Hypothalamus (tissue), 51 donors: ENCODE measurements at places on chromosomes 1 and 21.

GRCh38 chr1:183702087-183702812, 49.1 kb upstream of the APOBEC4 start:
- no peak for DNase-seq

- no peak for DNase-seq
These were observed 25.0 kb downstream of the KRTAP24-1 start for GRCh38 chr21:30257773-30258172.

DNA sequence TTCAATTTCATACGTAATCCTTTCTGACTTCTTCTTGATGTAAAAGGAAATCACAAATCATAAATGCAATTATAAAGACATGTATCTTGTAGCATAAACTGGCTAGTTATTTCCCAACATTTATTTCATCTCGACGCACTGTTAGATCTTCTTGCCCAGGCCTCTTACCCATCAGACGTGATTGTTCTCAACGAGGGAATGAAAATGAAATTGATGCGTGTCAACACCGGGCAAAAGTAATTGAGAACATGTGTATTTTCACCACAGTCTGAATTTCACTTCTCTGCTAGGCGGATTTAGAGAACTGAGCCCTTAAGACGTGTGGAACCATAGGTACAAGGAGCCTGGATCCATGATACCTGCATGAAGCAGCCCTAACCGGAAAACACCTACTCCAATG, 519.7 kb downstream of the KCNT2 start:
- DNase-seq: no peak

- no peak for DNase-seq
These were observed 11.8 kb downstream of the NPHP4 start for GRCh38 chr1:5980314-5981008.

DNA sequence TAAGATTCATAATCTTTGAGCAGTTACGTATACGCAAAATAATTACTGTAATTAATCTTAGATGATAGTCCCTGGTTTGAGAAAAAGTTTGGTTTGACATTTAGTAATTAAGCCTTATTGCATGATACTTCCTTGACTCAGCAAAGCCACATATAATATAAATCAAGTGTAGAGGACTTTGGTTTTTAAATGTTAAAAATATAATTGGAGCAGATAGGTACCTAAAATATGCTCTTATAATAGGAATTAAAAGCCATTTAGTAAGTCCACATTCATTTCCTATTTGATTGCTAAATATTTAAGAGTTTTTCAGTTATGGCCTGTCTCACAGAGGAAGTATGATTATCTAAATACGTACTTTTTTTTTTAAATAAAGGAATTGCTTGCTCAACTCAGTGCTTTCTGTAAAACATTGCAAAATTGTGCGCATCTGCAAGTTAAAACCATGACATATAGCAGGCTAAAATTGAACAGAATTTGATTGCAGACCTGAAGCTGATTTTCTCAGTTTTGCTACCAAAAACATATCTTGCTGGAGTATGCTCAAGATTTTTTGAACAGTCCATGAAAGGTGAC, 20.4 kb downstream of the RPE65 start:
- DNase-seq: no peak

DNA sequence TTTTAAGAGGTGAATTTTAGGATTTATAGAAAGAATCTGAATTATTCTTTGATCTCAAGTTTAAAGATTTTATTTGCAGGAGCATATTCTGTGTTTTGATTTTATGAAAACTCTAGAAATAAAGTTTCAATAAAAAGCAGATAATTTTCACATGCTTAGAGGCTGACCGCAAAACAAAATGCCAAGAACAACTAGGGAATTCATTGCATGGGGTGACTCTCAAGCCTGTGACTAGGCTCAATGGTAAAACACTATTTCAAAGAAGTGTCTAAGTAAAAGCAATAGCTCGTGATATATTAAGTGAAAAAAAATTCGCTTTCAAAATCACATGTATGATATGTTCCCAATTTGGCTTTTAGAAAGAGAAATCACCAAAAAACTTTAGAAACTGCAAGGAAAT, 49.6 kb downstream of the RPL5 start:
- DNase-seq: no peak

GRCh38 chr1:159945483-159946241, at the start of gene IGSF9:
Gene IGSF9, minus strand, starts transcription at chr1:159945613. Its CDS starts 2,159 bp downstream, at chr1:159943454.
- DNase-seq: peak; percentile 19

- DNase-seq: no peak
These were observed 81.3 kb upstream of the PPIH start for GRCh38 chr1:42576935-42577334.

- no peak for DNase-seq
These were observed 20.9 kb downstream of the ITSN1 start for GRCh38 chr21:33663241-33663640.

GRCh38 chr1:247409869-247410544, 6.0 kb upstream of the NLRP3 start:
- no peak for DNase-seq

GRCh38 chr1:97630948-97631347, 289.9 kb downstream of the DPYD start:
- no peak for DNase-seq

DNA sequence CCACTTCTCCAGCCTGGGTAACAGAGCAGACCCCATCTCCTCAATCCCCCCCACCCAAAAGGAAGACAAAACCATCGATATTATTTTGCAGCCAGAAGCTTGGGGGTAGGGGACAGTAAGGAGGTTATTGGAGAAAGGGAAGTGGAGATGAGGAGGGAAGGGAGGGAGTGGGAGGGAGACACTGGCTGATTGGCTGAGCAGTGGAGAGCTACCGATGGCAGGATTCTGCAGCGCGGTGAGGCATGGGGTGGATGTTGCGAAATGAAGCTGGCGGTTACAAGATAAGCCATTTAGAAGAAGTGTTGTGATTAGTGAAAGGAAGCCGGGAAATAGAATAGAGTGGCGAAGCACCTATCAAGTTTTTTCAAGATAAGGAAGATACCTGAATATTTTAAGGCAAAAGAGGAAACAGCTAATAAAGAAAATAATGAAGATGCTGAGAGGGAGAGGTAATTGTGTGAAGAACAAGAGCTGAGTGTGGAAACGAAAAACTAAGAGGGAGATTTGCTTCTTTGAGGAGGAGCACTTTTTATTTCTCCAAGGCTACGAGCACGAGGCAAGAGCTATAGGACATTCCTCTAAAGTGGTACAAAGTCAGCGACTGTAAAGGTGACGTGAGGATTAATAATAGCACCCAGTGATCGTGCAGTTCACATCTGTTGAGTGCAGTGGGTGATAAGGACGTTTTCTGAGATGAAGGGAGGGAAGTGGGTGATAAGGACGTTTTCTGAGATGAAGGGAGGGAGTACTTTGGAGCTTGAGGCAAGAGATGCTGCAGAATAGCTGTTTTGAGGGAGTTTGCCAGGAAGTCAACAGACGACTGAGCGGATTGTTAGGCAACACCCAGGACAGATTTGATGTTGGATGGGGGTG, 103.2 kb upstream of the KIF26B start:
- peak; percentile 11 for DNase-seq

DNA sequence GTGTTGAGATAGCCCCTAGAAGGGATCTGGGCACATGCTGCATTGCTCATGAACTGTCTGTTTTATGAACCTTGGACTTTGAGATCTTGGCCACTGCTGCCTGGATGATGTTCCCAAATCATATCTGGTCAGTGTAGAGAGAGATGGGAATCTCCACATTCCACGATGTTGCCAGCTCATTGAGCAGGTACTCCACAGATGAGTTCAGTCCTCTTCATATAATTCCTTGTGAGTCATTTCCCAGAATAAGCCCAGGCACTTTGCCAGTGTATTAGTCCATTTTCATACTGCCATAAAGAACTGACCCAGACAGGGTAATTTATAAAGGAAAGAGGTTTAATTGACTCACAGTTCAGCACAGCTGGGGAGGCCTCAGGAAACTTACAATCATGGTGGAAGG, 254.0 kb upstream of the RUNX1 start:
- no peak for DNase-seq

DNA sequence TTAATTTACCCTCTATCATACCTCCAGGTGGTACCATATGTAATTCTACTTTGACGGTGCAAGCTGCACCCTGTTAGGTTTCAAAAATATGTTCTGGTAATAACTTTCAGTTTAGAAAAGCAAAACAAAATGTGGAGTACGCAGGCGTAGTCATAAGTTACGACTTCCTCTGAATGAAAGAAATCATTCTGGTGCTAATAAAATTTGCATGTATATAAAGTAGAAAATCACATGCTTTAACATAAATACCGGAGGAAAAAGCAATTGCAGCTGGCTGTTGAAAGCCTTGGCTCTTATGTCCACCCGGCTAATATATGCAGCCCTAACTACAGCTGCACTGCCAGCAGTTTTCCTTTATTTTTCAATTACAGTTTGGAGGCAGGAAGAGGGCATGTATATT, 65.2 kb upstream of the TMPRSS15 start:
- no peak for DNase-seq

DNA sequence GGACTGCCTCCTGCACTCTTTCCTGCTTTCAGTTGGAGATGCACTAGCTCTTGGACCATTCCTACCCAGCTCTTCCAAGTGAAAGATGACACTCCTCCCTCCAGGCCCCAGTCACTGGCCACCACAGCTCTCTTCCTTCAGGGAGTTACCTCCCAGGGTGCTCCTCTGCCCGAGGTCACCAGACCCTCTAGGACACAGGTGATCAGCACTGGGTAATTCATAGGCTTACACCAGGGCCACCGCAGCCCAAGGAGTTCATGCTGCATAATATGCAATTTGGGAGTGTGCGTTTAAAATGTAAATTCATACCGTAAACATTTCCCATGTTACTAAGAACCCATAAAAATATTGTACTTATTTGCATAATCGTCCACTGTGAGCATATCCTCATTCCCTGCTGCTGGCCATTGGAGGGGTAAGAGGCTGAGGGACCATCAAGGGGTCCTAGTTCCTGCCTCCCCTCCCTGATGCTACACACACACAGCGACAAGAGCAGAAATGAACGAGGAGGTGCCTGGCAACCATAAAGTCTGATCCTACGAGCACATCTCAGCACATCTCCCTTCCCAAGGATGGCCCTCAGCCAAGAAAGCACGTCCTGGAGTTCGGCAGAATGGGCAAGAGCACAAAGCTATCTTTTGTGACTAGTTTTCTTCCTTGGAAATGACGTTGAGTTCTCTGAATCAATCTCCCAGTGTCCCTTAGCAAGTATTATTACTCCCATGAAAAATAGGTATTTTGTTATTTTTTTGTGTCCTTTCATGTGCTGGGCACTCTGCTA, 222.9 kb upstream of the RAB4A start:
- no peak for DNase-seq

- DNase-seq: no peak
These were observed 26.7 kb upstream of the LIN9 start for GRCh38 chr1:226335661-226336060.

- no peak for DNase-seq
These were observed 66.6 kb downstream of the IFI44 start for GRCh38 chr1:78716186-78716585.

GRCh38 chr21:14766241-14766640, 220.1 kb upstream of the SAMSN1 start:
- DNase-seq: no peak

DNA sequence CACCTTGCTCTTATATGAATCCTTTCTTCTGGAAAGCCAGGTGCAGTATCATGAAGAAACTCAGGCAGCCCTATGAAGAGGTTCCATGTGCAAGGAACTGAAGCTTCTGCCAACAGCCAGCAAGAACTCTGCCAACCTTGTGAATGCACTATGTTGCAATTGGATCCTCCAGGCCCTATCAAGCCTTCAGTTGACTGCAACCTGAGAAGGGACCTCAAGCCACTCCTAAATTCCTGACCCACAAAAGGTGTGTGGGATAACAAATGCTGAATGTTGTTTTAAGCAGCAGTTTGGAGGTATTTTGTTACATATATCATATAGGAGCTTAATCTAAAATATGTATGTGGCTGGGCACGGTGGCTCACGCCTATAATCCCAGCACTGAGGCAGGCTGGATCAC, 84.0 kb downstream of the RERE start:
- DNase-seq: no peak

- DNase-seq: no peak
These were observed 31.8 kb downstream of the GNG4 start for GRCh38 chr1:235617808-235618207.

- DNase-seq: no peak
These were observed 34.0 kb upstream of the SSX2IP start for GRCh38 chr1:84724128-84724860.

GRCh38 chr21:41692185-41692565, 74.7 kb downstream of the RIPK4 start:
- no peak for DNase-seq

- DNase-seq: no peak
These were observed 1.1 kb upstream of the CACYBP start for GRCh38 chr1:174998569-174999215.

DNA sequence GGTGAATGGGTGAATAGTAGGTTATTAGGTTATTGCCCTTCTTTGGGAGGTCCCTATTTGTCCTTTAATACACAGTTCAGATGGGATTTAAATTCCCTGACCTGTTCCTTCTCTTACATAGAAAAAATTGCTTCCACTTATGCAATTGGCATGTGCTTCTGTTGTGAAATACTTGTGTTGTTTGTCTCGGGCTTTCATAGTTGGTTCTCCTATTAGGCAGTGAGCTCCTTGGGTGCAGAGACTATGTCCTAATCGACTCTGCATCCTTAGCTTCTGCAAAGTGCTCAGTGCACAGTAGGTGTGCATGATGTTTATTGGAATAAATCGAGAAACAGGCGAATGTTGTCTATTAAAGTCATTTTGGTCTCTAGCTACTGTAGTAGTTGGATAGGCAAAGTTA, 1.3 kb upstream of the PDE4B start:
- no peak for DNase-seq

- no peak for DNase-seq
These were observed 552.2 kb upstream of the NCAM2 start for GRCh38 chr21:20445971-20446370.

DNA sequence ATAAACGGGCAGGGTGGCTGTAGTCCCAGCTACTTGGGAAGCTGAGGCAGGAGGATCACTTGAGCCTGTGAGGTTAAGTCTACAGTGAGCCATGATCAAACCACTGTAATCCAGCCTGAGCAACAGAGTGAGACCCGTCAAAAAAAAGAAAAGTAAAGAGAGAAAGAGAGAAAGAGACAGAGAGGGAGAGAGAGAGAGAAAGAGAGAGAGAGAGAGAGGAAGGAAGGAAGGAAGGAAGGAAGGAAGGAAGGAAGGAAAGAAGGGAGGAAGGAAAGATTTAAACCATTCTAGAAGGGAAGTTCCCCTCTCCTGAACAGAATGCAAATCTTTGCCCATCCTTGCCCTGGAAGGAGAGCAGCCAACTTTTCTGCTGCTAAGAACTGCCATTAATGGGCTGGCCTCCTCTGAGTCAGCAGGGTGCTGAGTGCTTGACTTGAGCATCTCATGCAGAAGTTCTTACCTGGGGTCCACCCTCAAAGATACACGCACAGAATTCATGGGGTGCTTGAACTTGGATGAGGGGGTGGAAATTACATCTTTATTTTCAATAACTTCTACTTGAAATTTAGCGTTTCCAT, 24.5 kb upstream of the TARDBP start:
- DNase-seq: no peak
